ENCODE measurements at places on chromosomes 2 and 18.
A peak's percentile ranks its signal among the peaks of the same experiment; 100 is the strongest.

GRCh38 chr2:7826656-7827055 lies 855.2 kb upstream of the ID2 start:
- peak; percentile 24 for DNase-seq

DNA sequence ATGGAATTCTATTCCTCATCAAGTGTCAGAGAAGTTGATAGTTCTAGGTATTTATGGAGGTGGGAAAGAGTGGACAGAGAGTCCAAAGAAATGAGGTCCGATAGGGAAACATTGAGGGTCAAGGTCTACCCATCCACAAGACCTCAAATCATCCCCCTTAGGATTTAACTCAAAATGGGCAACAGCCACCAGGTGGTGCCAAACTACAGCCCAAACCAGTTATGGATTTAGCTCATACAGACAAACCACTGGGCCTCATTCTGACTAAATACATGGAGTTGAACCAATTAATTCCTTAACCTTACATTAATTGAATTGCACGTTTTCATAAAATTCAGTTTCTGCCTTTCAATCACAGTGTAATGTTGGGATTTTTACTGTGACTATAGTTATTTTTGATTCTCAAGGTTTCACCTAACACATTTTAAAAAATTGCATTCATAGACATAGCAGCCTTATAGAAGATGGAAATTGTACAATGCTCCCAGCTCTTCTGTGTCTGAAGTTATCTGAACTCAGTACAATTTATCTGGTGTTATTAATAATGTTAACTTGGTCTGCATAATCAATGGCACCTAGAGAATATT lies 98.2 kb upstream of the HNMT start:
- DNase-seq: peak; percentile 31

- no peak for DNase-seq
Measured at GRCh38 chr2:171547256-171547655, 25.0 kb downstream of the CYBRD1 start.

DNA sequence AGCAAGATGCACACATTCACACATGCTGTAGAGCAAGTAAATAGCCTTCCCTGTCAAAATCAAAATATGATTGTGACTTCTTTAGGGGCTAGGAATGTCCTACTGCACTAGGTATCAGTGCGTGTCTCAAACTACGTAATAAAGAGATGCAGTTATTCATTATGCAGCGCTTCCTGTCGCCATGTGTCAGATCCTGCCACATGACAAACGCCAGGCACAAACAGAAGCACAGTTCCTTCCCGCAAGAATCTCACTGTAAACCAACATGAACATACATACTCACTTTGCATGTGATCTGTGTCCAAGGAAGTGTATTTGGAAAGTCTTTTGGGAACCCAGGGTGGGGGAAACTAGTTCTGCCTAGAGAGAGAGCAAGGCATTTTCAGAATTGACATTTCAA lies 599.9 kb downstream of the RNF144A start:
- peak; percentile 44 for DNase-seq

- no peak for DNase-seq
Measured at GRCh38 chr2:53877556-53877955, 17.8 kb upstream of the GPR75 start.

- DNase-seq: no peak
Measured at GRCh38 chr2:207996848-207997247, 28.5 kb downstream of the PLEKHM3 start.

- no peak for DNase-seq
Measured at GRCh38 chr18:48079885-48080284, 149.4 kb upstream of the SMAD2 start.

DNA sequence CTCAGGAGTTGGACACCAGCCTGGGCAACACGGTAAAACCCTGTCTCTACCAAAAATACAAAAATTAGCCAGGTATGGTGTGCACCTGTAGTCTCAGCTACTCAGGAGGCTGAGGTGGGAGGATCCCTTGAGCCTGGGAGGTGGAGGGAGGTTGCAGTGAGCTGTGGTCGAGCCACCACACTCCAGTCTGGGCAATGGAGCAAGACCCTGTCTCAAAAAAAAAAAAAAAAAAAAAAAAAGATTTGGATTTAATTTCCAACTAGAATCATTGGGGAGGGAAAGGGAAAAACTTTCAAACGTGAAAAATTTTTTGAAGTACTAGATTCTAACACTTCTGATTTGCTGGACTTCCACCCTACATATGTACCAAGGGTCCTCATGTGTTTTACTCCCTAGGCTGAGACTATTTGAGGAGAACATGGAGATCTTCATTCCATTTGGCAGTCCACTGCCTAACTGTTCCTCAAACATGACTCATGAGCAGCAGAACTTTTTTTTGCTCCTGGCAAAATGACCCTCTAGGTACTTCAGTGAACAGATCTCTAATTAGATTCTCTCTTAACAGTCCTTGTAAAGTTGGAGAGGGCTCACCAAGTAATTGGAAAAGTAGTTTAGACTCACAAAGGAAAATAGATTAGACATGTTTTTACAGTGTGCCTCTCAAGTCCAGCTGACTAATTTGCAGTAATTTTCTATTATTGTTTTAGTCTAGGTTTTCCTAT lies 267.6 kb downstream of the METTL4 start:
- DNase-seq: no peak

- DNase-seq: no peak
Measured at GRCh38 chr2:130997198-130997597, 96.1 kb downstream of the FAM168B start.

- no peak for DNase-seq
Measured at GRCh38 chr18:77512152-77512551, 262.5 kb downstream of the GALR1 start.

DNA sequence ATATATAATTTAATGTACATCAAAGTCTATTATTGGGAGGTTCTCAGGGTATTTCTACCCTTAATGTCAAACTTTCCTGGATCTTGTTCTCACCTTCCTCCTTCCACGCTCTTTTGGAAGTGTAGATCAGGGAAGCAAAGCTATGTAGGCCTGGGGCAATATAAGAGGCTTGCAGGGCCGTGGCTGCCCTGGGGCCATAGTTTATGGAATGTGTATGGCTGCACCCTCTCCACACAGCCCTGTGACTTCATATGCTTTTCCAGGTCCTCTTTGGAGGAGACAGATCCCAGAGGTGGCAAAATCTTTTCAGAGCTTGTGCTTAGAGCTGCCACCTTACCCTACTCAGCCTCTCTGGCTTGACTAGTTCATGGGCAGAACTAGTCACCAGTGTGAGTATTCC lies 82.9 kb downstream of the PLB1 start:
- no peak for DNase-seq

DNA sequence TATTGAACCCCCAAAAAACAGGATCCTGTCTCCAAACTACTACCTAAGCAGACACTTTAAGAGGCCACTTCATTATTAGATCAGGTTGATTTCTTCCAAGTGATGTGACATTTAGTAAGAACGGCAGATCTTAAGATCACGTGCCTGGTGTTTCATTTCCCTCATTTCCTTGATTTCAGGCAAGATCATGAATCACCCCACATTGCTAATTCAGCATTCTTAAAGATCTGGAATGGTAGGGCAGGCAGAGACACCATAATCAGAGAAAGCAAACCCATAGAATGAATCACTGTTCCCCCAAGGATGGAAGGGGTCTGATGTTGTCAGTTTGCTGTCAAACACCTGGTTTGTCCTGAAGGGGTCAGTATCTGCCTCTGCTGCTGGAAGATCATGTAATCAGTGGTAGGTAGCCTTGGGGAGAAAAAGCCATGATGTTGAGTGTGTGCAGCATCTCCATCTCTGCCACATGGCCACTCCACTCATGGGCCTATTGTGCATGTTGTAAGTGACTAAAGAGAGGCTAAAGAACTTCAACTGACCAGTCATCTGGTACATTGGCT lies 133.9 kb downstream of the ARHGAP15 start:
- DNase-seq: no peak

- DNase-seq: no peak
Measured at GRCh38 chr2:233091595-233092375, 31.6 kb downstream of the INPP5D start.
